ENCODE measurements at places on chromosomes 1 and 21. TPM values are rescaled to one million over a fixed set of nuclear protein-coding genes. Genes with fewer than 3 reads are reported as not detected.
A peak's percentile ranks its signal among the peaks of the same experiment; 100 is the strongest.

- no peak for DNase-seq
These were observed 20.4 kb upstream of the SCAF4 start for GRCh38 chr21:31752352-31752751.

GRCh38 chr1:60670302-60670701 lies 412.1 kb upstream of the NFIA start:
- DNase-seq: no peak

DNA sequence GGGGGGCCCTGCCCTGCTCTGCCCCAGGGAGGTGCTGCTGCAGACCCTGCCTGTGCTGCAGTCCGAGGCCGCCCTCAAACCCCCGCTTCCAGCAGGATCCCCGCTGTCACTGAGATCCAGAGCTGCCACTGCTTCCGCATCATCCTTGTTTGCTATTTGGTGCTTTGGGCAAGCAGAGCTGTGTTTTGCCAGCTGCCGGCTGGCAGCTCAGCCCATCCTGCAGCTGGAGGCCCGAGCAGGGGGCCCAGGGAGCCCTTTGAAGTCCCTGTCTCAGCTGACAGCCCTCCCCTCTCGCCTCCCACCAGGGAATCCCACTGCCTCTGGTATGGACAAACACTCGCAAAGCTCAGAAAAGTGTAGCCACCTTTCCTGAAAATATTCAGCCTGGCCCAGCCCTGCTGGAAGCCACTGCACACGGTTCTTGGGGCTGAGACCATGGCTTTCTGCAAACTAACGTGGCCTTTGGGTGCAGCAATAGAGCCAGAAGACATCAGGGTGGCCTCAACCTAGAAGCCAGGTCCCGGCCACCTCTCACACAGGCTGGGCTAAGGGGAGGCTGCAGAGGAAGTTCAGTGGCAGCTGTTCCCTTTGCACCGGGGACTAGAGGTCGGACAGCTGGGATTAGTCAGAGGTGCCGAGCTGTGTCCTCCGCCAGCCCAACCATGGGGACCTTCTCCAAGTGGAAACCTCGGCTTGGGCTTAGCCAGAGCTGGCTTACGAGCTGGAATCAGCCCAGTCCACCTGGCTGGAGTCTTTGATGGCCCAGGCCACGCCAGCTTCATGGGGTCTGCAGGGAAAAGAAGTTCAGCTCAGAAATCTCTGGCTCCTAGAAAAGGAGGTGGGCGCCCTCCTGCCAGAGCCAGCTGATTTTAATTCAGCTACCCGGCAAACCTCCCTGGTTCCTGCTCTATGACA lies 107.1 kb downstream of the SPSB1 start:
- DNase-seq: peak; percentile 85

ADORA3 gene
- not detected for total RNA-seq

GRCh38 chr21:29144736-29145353 lies 14.4 kb downstream of the MAP3K7CL start:
- peak; percentile 28 for DNase-seq

GRCh38 chr1:67350783-67351182 lies 43.1 kb downstream of the IL12RB2 start:
- no peak for DNase-seq

BTBD8 gene
- 6.1 TPM for total RNA-seq

OR6K3 gene
- total RNA-seq: not detected

DNA sequence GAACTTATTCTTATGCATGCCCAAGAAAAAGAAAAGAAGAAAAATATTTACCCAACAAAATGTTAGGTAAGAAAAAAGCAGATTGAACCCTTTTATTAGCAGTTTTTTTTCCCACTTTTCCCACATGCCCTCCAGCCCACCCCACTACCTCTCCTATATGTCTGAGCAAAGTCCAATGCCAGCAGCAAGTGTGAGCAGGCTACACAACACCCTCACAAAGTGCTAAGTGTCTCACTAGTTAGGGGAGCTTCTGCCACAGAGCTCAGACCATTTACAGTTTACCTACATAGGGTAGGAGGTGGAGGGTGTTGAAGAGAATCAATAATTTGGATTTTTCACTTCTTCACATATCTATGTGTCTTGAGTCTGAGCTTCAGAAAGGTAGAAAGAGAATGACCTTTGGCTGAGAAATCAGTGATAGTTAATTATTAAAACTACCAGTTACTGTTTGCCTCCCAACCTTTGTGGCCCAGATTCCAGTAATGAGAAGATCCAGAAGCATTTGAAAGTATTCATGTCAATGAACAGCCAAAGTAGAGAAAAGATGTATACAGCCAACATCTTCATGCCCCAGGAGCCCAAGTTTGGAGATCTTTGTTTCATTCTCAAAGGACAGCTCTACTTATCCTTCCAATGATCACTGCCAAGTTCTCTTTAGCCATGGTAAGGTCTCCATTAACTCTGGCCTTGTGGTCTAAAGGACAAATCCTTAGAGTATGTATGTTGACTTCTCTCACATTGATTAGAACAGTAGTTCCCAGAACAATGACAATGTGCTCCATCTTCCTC lies 26.2 kb downstream of the OR10J5 start:
- DNase-seq: no peak

PTPRU gene
- total RNA-seq: 2.4 TPM

CFAP74 gene
- not detected for total RNA-seq

SPRR1B gene
- total RNA-seq: not detected

- DNase-seq: no peak
These were observed 19.2 kb upstream of the RGS8 start for GRCh38 chr1:182703539-182703938.

DNA sequence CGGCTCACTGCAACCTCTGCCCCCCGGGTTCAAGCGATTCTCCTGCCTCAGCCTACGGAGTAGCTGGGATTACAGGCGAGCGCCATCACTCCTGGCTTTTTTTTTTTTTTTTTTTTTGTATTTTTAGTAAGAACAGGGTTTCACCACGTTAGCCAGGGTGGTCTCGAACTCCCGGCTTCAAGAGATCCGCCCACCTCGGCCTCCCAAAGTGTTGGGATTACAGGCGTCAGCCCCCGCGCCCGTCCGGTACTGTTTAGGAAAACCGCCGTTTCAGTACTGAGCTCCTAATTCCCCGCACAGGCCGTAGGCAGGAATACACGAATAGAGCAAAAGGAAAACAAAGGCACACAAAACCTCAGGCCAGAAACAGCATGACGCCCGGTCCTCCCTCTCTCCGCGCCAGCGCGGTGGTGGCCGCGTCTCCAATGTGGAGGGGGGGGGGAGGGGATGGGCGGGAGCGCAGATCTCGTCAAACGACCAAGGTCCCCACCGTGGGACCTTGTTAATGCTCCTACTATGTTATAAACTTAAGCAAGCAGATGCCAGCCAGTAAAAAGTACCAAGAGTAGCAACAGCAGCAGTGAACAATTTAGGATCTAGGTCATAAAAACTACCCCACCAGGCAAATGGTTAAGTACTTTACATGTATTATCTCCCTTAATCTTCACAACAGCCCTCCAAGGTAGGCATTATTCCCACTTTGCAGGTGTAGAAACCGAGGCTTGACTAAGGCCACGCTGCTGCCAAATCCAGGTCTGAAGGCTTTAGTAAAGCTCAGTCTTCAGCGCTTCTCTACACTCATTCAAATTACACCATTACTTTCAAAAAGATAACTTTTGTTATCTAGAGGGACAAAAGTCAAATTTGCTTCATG lies 648 bp upstream of the ADAR start:
- peak; percentile 64 for DNase-seq

DNA sequence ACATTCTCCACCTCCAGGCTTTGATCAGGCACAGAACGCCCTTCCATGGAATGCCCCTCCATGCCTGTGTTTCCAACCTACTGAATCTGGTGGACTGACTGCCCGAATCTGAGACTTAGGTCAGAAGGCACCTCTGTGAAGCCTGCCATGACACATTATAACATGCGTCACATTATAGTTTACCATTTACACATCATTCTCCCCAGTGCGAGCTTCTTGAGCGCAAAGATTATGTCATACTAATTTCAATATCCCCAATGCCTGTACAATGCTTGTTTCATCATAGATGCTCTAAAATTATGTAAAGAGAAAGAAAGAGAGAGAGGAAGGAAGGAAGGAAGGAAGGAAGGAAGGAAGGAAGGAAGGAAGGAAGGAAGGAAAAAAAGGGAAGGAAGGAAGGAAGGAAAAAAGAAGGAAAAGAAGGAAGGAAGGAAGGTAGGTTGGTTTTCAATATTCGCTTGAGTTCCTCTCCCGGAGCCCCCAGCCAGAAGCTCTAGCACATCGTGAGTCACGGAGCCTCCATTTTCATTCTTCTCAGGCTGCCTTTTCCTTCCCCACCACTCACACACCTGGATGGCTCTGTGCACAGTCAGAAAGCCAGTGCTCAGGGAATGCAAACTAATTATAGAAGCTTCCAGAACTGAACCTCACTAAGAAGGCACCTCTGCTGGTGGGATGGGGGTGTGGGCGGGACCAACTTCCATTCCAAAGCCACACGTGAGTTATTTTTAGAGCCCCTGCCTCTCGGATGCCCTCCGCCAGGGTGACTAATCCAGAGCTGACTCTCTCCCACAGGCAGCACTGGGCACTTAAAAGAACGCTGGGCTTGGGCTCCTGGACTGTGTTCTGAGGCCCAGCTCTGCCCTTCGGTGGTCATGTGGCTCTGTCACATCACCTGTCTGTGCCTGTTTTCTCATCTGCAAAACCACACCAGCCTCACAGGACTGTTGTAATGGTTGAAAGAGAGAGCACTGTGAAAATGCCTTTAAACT lies 27.4 kb downstream of the LAMB3 start:
- no peak for DNase-seq

LCE2C gene
- not detected for total RNA-seq

- no peak for DNase-seq
These were observed 97.0 kb upstream of the CACNA1E start for GRCh38 chr1:181386340-181386739.

DNA sequence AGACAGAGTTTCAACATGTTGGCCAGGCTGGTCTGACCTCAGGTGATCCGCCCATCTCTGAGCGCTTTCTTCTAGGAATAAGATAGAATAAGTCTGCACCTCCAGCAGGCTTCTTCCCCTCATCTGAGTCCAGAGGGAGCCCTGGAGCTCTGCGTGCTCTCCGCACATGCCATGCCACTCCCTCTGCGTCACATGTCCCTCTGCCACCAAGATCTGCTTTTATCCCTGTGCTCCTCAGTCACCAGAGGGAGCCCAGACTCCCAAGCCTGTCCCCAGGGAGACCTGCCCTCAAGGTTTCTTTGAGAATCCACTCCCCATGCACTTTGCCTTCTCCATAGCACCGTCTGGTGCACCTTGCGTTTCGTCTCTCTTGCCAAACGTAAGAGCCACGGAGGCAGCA lies 213.0 kb downstream of the CAMTA1 start:
- DNase-seq: no peak

DNA sequence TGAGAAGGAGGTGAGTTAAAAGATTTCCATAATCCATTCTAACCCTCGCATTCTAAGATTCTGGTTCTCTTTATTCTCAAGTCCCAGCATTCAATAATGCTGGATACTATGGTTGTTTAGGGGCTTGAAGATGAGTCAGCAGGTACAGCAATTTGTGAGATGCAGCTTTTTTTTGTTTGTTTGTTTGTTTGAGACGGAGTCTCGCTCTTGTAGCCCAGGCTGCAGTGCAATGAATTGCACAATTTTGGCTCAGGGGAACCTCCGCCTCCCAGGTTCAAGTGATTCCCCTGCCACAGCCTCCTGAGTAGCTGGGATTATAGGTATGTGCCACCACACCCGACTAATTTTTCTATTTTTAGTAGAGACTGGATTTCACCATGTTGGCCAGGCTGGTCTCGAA lies 23.3 kb downstream of the EIF4G3 start:
- DNase-seq: no peak

MIXL1 gene
- total RNA-seq: 0.05 TPM

DNA sequence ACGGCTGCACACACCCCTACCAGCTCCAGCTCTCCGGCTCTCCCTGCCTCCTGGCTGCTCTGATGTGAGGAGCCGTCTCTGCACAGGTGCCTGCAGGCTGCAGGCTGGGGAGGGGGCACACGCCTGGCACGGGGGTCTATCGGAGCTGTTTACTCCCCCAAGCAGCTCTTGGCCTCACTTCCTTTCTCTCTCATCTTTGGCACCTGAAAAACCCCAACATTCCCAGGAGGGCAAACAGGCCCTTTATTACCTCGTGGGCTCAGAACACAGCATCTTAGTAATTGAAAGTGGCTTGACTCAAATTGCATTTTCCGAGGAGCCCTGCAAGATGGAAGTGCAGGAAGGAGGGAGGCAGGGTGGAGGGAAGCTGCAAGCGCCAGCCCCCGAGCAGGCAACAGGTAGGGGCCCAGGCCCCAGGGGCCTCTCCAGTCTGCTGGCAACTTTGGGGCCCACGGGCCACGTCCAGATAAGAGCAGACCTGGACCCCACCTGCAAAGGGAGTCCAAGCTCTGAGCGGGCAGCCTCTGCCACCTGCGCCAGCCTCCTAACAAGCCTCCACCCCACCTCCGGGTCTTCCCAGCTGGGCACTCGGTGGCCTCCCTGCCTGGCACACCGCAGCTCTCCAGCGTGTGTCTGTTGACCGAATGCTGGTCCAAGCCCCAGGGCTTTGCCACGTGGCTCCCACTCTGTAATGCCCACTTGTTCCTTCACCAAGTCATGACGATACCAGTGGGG lies 263.6 kb upstream of the VAMP3 start:
- DNase-seq: no peak

DNA sequence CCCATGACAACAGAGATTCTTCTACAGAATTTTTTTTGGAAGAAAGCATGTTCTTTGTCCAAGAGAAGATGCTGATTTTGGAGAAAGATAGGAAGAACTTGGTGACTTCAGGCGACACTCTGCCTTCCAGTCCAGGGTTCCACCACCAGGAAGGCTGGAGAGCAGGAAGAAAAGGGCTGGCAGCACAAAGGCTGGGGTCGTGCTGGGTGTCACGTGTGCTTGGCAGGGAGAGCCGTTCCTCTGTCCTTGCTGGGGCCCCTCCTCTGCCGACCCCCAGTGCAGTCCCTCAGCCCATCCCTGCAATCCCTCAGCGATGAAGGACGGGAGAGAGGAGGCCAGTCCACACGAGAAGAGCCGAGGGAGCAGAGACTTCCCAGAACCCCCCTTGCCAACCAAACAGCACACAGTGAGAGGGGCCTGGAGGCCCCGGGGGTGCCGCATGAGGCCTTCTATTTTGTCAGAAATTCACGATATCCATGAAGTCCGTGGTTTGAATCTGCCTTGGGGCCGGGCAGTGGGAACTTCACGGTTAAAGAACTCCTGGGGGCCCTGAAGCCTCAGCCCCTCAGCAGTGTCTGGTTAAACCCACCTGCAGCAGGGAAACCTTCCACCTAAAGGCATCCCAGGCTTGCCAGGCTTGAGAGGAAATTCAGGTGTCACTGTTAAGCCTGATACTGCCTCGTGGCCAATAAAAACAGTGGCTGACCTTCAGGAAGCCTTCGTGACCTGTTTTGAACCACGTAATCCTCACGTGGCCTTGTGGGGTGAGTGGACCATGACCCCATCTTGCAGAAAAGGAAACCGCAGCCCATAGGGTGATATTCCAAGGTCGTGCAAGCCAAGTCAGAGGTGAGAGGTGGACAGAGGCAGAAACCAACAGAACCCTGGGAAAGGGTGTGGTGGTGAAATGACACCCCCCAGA lies 3.4 kb downstream of the KRTAP10-12 start:
- no peak for DNase-seq
